ENCODE measurements at places on chromosomes 1 and 21.

DNA sequence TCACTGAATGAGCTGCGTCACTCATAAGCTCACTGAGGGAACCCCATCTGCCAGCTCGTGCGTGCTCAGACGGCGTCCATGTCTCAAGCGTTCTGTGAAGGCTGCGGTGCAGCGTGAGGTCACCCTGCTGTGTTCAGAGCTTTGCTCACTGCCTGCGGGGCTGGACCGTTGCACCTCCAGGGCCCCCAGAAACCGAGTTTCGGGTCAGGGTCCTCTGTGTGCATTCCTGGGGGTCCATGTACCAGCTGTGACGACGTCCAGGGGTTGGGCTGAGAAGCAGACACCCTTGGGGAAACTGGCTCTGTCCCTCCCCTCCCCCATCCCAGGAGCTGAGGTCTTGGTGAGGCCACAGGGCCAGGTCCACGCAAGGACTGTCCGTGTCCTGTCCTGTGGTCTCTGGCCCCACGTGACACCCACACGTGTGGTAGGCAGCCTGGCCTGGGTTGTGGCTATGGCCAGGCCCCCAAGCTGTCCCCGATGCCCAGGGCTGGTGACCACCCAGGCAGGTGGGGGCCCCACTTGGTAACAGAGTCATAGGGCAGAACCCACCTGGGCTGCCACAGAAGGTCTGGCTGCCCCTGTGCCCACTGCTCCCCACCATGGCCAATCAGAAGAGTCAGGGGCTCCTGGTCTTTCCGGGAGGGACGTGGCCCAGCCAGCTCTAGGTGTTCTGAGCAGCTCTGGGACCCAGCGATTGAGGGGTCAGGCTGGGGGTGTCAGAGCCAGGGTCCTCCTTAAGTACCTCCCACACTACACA, 24.4 kb downstream of the FTCD start:
- DNase-seq = no peak

DNA sequence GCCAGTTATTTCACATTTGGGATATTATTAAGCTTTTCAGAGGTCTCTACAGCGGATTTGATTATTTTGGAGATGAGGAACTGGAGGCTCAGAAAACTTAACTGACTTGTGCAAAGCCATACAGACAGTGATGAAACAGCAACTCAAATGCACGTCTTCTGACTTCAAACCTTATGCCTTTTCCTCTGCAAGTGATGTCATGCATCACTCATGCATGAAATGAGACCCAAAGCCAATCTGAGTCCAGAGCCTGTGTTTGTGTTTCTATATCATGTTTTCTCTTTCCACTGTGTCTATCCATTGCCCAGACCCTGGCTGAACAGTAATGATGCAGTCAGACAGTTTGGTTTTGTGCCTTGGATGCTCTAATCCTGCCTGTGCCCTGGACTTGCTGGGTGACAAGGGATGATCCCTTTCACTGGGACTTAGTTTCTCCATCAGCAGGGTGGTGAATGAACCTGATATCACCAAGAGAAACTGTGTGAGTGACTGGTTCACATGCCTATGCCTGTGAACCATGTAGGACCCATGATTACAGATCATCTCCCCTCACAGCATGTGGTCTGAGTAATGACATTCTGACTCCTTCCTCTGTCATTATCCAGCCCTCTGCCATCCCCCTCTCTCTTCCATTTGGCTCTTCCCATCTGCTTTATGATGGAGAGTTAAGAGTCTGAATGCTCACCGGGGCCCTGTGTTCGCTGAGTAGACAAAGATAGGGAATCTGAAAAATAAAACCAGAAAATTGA, 33.4 kb downstream of the SLAMF6 start:
- DNase-seq = no peak

GRCh38 chr1:35112668-35113067, 33.5 kb downstream of the ZMYM1 start:
- no peak for DNase-seq

GRCh38 chr1:206860165-206860564, 5.3 kb upstream of the IL20 start:
- DNase-seq = no peak

- DNase-seq = no peak
Observed at GRCh38 chr1:245023222-245023621, 131.6 kb upstream of the KIF26B start.

DNA sequence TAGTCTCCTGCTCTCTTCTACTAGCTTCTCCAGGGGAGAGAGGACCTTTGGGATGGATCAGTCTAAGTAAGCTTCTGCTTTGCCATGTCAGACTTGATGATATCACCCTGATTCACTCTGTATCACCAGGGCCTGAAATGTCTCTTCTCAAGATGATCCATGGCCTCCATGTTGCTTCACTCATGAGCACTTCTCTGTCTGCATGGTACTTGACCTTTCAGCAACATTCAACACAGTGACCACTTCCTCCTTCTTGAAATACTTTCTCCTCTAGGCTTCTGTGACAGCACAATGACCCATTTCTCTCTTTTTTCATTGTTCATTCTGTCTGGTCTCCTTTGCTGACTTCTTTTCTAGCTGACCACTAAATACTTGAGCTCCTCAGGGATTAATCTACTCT, 35.3 kb upstream of the NGF start:
- no peak for DNase-seq

- DNase-seq = no peak
Observed at GRCh38 chr1:30759718-30760281, 2.2 kb upstream of the LAPTM5 start.

DNA sequence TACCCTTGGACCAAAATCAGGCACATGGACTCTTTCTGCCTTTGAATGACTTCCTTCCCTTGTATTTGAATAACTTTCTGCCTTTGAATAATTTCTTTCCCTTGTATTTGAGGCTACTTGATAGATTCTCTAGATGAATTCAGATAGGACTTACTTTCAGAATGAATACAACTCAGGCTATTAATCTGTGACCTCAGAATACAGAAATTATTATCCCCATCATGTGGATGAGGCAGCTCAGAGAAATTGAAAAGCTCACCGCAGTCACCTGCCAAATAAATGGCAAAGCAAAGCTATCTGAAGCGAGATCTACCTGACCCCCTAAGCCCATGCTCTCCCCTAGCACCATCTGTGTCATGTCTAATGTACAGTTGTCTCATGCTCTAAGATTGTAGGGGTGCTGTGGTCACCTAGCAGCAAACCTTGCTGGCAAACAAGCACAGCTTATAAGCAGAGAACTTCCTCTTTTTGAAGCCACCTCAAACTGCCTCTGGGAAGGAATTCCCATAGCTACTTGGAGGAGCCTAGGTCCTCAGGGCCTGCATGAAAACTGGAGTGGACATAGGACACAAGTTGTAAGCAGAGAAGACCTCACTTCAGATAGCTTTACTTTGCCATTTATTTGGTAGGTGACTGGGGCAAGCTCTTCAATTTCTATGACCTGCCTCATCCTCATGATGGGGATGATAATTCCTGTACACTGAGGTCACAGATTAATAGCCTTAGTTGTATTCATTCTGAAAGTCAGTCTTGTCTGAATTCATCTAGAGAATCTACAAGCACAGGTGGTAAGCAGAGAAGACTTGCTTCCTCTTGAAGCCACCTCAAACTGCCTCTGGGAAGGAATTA, 66.1 kb downstream of the FASLG start:
- no peak for DNase-seq

- DNase-seq = no peak
Observed at GRCh38 chr1:8926707-8927694, 18.7 kb upstream of the CA6 start.

- no peak for DNase-seq
Observed at GRCh38 chr1:9787702-9788101, 36.1 kb downstream of the CLSTN1 start.

- DNase-seq = no peak
Observed at GRCh38 chr1:171576144-171576543, 45.9 kb upstream of the MYOCOS start.

DNA sequence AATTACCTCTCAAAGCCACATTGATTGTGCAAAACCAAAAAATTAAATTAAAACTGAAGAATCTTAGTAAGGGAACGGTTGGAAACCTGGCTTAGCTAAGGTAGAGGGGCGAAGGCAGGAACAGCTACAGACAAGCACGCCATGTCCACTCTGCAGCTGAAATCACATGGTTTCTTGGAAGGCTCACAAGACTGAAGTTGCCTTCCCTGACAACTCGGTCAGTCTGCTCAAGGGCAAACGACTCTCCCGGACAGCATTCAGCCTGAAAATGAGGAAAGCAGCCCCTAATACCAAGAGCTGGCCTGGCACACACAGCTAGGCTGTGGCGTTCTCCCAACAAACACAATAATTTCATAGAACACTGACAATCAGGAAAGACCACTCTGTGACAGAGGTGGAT, 22.7 kb upstream of the BECN2 start:
- DNase-seq = no peak

DNA sequence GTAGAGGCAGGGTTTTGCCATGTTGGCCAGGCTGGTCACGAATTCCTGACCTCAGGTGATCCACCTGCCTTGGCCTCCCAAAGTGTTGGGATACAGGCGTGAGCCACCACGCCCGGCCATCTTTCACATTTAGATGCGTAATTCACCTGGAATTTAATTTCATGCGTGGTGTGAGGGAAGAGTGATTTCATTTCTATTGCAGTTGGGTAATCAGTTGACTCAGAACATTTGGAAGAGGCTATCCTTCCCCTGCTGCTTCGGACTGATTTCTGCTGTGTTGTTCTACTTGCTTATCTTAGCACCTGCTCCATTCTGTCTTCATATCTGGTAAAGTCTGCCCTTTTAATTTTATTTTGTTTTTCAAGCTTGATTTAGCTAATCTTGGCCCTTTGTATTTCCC, 19.1 kb downstream of the DIP2A start:
- DNase-seq = no peak

- no peak for DNase-seq
Observed at GRCh38 chr21:42238185-42238934, 19.4 kb downstream of the ABCG1 start.

DNA sequence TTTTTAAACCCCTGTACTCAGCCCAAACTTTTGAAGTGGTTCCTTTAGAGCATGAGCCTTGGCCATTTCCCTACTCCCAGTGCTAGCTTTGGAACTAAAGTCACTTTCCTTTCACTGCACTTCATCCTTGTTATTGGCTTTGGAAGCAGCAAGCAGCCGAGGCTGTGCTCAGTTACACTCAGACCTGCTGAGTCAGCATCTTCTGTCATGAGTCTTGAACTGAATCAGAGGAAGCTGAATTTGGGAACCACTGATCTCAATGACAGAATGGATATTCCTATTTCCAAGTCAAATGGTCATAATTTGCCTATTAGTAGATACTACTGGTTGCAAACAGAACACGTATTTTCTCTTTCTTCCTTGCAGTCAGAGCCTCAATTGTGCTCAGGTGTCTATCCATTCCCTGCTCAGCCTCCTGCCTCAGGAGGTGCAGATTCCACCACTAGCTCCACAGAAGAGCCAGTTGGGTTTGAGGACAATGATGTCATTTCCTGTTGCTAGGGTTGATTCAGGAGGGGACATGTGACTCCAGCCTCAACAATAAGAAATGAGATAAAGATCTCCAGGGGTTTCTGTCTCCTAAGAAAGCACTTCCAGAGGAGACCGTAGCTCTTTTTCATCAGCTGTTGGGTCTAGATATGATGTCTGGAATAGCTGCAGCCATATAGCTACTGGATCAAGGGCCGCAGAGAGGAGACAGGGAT, 44.9 kb upstream of the NTPCR start:
- DNase-seq = no peak

- no peak for DNase-seq
Observed at GRCh38 chr1:15755646-15756040, 3.0 kb upstream of the FBLIM1 start.

- no peak for DNase-seq
Observed at GRCh38 chr1:117143172-117143571, 21.6 kb upstream of the TRIM45 start.

DNA sequence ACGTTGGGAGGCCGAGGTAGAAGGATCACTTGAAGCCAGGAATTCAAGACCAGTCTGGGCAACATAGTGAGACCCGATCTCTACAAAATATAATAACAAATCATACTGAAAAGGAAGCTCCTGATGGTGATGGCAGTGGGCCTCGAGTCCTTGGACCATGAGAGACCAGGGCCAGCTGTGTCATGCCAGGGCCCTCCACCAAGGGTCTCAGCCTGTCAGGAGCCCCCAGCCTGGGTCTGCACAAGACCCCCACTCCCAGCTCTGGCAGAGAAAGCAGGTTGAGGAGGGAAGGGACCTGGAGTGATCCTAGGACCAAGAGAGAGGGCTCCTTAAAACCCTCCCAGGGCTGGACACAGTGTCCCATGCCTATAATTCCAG, 6.7 kb upstream of the CTRC start:
- no peak for DNase-seq

DNA sequence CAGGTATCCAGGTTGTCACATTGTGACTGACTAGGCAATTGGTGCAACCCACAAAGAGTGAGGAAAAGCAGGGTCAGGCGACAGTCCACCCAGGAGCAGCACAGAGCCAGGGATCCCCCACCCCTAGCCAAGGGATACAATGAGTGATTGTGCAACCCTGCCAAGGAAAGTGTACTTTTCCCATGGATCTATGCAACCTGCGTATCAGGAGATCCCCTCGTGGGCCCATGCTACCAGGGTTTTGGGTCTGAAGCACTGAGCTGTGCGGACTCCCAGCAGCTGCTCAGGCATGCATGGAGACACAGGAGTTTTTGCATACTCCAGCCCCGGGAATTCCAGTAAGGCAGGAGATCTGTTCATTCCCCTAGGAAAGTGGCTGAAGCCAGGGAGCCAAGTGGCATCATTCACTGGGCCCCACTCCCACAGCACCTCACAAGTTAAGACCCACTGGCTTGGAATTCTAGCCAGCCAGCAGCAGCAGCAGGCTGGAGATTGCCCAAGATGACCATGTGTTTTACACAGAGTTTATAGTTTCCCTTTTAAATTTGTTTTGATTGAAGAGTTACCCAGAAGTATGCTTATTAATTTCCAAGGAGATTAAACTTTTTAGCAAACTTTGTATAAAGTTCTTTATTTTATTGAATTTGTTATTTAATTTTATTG, 136.0 kb downstream of the LTN1 start:
- DNase-seq = no peak

DNA sequence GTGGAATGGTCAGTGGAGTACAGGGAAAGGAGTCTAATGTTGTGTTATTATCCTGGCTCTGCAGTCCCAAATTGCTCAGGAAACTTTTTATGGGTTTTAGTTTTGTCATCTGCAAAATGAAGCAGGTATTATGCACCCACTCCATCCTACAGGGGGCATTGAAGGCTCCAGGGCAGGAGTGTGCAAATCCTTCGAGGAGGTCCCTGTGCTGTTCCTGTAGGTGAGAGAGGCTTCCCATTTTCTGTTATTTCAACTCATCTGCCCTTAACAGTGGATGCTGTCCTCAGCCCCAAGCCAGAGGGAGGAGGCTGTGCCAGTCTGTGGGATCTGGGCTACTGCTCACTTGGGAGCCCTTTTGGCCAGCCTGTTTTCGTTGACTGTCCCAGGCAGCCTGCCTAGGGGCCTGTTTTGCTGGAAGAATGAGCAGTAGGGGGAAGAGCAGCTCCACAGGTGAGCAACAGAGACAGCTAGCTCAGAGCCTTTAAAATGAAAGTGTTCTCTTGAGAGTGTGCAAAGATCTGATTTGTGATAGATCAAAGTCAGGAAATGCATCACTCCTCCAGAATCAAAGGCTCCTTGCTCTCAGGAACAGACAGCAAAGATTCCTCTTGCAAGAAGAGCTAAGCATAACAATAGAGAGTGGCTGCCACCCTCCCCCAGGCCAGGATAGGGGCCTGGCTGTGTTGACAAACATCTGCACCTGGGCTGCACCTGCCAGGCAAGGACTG, 317.6 kb upstream of the PROX1 start:
- no peak for DNase-seq

- DNase-seq = no peak
Observed at GRCh38 chr1:162859191-162859590, 1.8 kb downstream of the CCDC190 start.
